Ovary (tissue), 10 donors: ENCODE measurements at places on chromosomes 2 and 18. TPM values are rescaled to one million over a fixed set of nuclear protein-coding genes. Genes with fewer than 3 reads are reported as not detected.

GRCh38 chr2:126413079-126413478, 242.9 kb upstream of the GYPC start:
- DNase-seq, result no peak

DNA sequence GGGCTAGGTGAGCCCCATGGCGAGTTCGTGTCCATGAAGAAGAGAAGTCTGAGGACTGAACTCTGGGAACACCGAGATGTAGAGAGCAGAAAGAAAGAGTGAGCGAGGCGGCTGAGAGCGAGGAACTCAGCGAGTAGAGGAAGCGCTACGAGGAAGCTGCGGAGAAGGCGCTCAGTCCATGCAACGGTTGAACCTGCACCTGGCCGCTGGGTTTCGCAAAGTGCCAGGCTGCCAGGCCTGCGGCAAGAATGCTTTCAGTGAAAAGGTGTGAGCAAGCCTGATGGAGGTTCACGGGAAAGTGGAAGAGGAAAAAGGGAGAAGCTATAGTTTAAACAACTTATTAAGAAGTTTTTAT, 251.0 kb upstream of the TMEM200C start:
- DNase-seq, result no peak

The RAD51AP2 gene
- 0.24 TPM for total RNA-seq

GRCh38 chr2:7262727-7263126, 345.5 kb downstream of the RNF144A start:
- DNase-seq, result no peak

DNA sequence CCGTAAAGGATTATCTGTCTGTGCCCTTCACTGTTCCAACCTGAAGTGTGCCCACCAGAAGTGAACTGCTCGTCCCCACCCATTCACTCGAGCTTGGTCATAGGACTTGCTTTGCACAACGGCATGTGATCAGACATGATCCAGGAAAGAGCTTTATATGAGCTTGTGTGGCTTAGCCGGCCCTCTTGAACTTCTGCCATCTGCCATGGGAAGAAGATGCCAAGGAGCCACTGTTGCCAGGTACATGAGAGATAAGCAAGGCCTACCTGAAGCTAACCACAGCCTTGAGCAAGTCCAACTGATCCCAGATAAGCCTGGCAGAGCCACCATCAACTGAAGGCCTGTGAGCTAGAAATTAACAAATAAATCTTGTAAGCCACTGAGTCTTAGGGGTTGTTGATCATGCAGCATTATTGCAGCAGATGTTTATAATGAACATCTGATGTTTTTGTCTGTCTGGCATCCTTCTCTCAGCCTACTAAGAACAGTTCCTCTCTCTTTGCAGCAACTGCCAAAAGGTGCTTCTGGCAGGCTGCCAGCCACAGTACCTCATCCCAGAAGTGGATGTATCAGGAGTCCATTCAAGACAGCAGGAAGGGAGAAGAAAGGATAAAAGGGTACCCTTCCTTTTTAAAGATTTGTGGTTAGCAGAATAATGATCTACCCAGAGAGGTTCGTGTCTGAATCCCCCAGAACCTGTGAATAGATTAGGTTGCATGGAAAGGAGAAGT, 16.8 kb downstream of the DBI start:
- DNase-seq, result no peak

- DNase-seq, result peak; percentile 80
Measured at GRCh38 chr2:37982147-37982582, 57.1 kb downstream of the RMDN2 start.
